ENCODE measurements at places on chromosomes 11 and 22.

- DNase-seq: no peak
These were observed 226.1 kb upstream of the POU2AF2 start for GRCh38 chr11:111019451-111019850.

DNA sequence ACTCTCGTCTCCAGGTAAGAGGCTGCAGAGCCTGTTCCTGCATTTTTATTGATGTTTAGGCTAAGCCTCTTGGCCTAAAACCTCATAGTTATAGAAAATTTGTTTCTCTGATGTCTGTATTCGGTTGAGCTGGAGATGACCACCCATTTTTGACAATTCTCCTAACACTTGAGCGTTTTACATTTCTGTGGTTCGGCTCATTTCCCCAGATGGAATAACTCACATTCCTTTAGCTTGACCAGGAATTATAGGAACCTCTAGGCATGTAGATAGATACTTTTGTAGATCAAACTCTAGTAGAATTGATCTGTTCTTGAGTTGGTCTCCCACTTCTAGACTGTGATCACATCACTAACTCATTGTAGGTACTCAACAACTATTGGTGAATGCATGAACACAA lies 172.6 kb upstream of the CADM1 start:
- peak; percentile 9 for DNase-seq

DNA sequence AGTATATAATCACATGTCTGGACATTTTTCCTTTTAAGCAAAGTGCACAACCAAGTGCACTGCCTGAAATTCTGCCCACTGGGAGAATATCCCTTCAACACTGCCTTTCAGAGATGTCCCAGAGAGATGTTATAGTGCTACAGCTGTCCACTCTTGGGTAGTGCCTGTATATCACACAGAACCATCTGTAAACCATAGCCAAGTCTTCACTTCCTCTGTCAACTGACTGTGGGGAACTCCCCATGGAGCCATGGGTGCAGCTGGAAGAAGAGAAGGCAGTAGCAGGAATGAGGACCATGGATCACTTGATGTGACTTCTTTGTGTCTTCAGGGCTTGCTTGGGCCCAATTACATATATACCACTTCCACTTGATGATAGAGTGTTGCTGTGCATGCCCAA lies 44.6 kb upstream of the LIN7C start:
- DNase-seq: no peak

DNA sequence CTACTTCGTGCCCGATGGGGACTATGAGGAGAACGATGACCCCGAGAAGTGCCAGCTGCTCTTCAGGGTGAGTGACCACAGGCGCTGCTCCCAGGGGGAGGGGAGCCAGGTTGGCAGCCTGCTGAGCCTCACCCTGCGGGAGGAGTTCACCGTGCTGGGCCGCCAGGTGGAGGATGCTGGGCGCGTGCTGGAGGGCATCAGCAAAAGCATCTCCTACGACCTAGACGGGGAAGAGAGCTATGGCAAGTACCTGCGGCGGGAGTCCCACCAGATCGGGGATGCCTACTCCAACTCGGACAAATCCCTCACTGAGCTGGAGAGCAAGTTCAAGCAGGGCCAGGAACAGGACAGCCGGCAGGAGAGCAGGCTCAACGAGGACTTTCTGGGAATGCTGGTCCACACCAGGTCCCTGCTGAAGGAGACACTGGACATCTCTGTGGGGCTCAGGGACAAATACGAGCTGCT lies 751 bp downstream of the FIBIN start:
- peak; percentile 13 for DNase-seq

- no peak for DNase-seq
These were observed 59.5 kb downstream of the FAM168A start for GRCh38 chr11:73538381-73538872.

GRCh38 chr11:44731685-44732430 lies 5.1 kb downstream of the TSPAN18 start:
- no peak for DNase-seq

GRCh38 chr11:17790453-17790852 lies 55.9 kb downstream of the KCNC1 start:
- DNase-seq: peak; percentile 5

- DNase-seq: no peak
These were observed 10.0 kb downstream of the STX3 start for GRCh38 chr11:59765068-59765735.

GRCh38 chr11:2709429-2709828 lies 9.6 kb upstream of the KCNQ1OT1 start:
- peak; percentile 97 for DNase-seq

GRCh38 chr11:72813740-72814285 lies 398 bp upstream of the ATG16L2 start:
- peak; percentile 87 for DNase-seq

DNA sequence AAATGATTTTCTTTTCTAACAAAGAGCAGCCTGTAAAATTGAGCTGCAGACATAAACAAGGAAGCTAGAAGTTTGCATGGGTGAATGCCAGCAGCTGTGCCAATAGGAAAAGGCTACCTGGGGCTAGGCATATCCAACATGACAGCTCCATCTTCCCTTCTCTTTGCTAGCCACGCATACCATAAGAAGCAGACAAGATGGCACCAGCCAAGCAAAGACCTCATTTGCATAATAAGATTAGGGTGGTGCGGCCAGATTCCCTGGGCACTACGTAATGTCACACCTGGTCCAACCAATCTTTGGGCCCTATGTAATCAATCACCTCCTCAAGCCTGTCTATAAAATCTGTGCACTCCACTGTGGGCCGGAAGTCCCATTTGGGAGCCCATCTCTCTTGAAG lies 108.3 kb downstream of the SWAP70 start:
- no peak for DNase-seq

- no peak for DNase-seq
These were observed 29.4 kb downstream of the PPP2R1B start for GRCh38 chr11:111736621-111737443.
